T follicular helper cell (primary cell): ENCODE measurements at places on chromosomes 5 and 9.

DNA sequence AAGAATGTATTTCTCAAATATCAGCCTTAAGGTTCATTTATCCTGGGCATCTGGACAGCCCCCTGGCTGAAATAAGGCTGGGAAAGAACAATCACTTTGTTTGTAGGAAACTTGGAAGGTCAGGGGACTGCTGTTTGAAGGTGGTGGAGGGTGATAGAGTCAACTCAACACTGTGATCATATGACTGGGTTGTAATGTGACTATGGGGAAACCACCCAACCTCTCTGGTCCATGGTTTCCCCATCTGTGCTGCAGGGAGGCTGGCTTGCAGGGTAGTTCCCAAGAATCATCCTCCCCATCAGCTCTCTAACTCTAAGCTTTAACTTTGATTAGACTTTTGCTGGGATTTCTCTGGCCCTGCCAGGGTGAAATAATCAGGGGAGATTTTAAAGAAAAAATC, 10.0 kb downstream of the INSYN2B start:
- DNase-seq: no peak

GRCh38 chr5:146993876-146994530, 115.4 kb upstream of the PPP2R2B start:
- DNase-seq: no peak

- DNase-seq: no peak
Measured at GRCh38 chr5:126595486-126596083, 566 bp upstream of the ALDH7A1 start.

GRCh38 chr5:39541920-39542319, 117.1 kb upstream of the DAB2 start:
- no peak for DNase-seq

DNA sequence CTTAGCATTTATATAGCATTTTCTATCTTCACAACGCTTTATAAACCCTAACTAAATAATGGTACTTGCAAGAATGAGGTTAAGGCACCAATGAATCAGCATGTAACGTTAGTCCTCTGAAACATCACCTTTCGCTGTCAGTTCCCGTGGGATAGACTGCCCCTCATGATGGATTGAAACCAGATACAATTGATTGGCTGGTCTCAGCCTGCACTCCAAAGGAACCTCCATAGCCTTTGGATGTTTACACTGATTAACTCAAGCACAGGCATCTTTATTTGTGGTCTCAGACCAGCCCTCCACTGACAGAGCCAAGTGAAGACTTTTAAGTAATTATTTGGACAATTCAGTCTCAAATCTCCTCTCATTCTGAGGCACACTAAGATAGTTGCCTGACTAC, 1339.4 kb upstream of the WWC1 start:
- no peak for DNase-seq

GRCh38 chr9:115300116-115300515, 182.2 kb upstream of the TNC start:
- DNase-seq: no peak

DNA sequence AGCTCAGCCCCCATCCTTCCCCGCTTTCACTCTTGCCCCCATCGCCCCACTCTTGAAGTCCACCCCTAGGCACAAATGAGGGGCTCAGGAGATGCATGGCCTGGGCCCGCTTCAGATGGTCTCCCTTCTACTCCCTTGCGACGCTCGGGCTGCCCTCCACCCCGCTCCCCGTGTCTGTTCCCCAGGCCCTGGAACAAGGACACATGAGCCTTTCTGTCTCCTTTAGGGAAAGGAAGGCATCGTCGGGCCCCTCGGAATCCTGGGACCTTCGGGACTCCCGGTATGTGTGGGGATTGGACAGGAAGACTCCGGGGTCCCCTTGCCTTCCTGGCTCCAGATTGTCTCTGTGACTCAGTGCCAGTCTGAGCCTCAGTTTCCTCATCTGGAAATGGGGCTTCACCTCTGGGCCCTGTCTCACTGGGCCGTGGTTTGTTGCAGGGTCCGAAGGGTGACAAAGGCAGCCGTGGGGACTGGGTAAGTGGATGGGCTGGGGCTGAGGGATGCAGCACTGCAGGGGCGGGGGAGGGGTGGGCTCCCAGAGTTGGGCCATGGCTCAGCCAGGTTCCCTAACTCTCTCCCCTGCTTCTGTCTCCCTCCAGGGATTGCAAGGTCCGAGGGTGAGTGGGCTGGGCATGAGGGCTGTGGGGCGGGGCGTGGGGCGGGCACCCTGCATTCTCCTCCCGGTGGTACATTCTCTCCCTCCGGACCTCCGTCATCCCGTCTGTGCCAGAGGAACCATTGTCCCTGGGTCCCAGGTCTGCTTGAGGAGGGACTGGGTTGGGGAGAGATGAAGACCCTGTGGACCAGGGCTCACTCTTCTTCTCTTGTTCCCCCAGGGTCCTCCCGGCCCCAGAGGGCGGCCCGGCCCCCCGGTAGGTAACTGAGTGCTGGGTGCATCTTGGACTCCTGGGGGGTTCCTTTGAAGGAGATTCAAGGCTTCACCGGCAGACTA, 21.8 kb upstream of the ORM1 start:
- no peak for DNase-seq

DNA sequence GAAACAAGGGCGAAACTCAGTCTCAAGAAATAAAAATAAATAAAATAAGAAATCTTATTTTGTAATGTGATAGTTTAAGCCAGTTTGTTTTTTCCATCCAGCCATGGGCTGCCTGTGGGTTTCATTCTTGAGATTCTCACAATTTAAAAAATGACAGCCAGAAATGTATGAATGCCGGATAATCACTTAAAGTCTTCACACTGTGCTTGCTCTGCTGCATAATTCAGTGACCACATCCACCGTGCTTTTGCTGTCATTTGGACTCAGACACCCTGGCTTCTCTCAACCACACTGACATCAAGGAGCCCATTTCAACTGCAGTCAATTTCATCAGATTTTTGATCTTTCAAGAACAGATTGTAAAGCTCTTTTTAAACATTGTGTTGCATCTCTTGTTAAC, 61.0 kb upstream of the DAPK1 start:
- DNase-seq: no peak
